Stimulated activated CD8-positive, alpha-beta memory T cell treated with anti-CD3 and anti-CD28 coated beads, Interleukin-7, amount 100 ng/mL, for 24 hours (primary cell): ENCODE measurements at places on chromosomes 1 and 21.

- no peak for DNase-seq
Measured at GRCh38 chr21:40936771-40937261, 89.9 kb upstream of the DSCAM start.

- DNase-seq: no peak
Measured at GRCh38 chr21:31141389-31142000, 103.2 kb upstream of the KRTAP19-8 start.

DNA sequence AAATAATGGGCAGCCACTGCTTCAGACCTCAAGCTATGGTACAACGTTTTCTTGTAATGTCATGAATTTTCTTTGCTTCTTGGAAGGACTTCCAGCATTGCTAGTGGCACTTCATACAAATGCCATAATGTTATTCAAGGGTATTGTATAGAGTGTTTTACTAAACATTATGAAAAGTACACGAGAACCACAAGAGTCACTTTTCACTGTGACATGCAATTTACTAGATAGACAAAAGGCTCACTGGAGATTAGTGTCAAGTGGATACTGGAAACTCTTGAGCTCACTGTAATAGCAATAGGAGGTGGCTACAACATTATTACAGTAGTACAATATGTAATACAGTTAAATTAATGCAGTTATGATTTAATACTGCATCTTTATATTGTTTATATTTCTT is 5.3 kb upstream of the OLFM3 start:
- DNase-seq: no peak

GRCh38 chr1:84367219-84367618 is 31.1 kb upstream of the DNASE2B start:
- no peak for DNase-seq

DNA sequence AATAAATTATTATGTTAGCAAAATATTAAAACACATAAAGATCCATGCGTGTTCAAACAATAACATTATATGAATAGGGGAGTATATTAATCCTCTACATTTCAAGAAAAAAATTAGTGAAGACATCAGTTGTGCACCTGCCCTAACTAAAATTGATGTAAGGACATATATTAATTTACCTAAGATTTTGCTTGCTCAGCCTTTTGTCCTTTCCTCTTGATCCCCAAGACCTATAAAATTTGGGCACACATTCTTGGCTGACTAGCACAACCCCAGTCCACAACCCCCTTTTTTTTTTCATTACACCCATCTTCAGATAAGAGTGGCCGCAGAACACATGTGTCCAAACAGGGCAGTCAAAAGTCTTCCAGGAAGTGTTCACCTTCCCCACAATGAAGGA is 6.6 kb downstream of the KRTAP21-2 start:
- DNase-seq: no peak

DNA sequence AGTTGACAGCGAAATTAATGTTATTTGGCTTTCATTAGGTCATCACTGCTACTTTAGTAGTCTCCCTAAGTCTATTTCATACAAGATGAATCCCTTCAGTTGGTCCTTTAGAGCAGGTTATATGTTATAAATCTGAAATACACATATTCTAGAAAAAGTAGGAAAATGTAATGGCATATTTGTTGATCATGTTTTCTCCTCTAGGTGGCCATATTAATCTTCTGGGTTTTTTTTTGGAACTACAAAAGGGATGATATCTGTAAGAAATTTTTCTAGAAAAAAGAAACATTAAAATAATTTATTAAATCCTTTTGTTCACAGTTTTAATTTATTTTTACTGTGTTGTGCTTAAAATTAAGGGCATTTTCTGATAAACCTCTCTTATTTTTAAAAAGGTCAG is 87.9 kb downstream of the SYT14 start:
- no peak for DNase-seq

GRCh38 chr1:1032424-1032823 is 12.5 kb downstream of the AGRN start:
- no peak for DNase-seq

GRCh38 chr1:6505367-6506209 is 14.1 kb upstream of the PLEKHG5 start:
- no peak for DNase-seq

- no peak for DNase-seq
Measured at GRCh38 chr1:244097523-244098405, 46.7 kb downstream of the ZBTB18 start.

GRCh38 chr21:37564924-37565529 is 198.5 kb downstream of the DYRK1A start:
- DNase-seq: no peak
